ENCODE measurements at places on chromosomes 1 and 21.

- peaks cover 100% of the 10 kb centered on the region for H3K27me3 ChIP-seq
- no peak overlapping the region for H3K27ac ChIP-seq
- H3K4me3 ChIP-seq: peak overlapping the region; percentile 5
Measured at GRCh38 chr1:63324779-63325119, 2.4 kb downstream of the FOXD3 start.

DNA sequence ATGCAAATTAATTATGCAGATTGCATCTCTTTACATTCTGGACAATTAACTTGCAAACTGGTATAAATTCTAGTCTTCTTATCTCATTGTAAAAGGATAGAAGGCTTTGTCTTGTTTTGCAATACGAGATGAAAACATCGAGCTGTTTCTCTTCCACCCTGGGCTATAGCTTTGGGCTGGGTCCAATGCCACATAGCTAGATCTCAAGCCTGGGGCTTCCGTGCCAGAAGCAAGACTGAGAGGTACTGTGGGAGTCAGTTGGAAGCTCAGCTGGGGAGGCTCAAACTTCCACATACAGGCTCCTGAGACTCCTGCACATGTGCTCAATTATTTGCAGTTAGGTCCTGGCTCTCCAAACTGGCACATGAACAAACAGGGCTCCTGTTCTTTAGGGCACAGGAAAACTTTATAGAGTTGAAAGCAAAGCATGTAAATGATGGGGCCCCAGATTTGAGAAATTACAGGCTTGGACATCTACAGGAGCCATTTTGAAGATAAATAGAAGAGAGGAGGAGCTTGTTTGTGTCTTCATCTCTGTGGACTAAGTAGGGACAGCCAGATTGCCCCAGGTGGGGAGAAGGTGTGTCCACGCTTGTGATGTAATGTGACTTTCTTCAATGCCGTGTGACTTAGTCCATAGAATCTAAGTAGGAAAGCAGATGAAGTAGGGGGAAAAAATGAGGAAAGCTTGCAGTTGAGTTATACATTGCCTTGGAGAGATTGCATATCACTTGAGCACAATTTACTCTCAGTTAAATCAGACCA is 65.9 kb upstream of the SIPA1L2 start:
- no peak for DNase-seq
- H3K27me3 ChIP-seq: no peaks in the 10 kb centered on the region
- no peak overlapping the region for H3K27ac ChIP-seq

GRCh38 chr1:194931166-194931565 is 1677.1 kb downstream of the KCNT2 start:
- no peaks in the 10 kb centered on the region for H3K27me3 ChIP-seq
- H3K4me1 ChIP-seq: no peaks in the 10 kb centered on the region
- H3K36me3 ChIP-seq: no peaks in the 10 kb centered on the region
- DNase-seq: no peak
- no peak overlapping the region for H3K4me3 ChIP-seq
- no peak overlapping the region for H3K27ac ChIP-seq

DNA sequence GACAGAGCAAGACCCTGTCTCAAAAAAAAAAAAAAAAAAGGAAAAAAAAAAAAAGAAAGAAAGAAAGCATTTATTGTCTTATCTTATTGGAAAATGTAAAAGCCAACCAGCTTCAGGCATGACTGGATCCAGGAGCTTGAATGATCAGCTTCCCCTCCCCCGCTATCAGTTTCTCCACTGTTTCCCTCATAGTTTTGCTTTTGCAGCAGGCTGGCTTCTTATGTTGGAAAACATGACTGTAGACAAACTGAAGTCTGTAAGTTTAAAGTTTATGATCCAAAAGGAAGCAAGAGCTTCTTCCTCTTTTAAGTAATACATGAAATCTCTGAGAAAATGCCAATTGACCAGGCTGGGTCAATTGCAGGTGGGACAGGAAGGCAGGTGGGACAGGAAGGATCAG is 52.2 kb downstream of the FHAD1 start:
- H3K27me3 ChIP-seq: no peaks in the 10 kb centered on the region
- no peak overlapping the region for H3K27ac ChIP-seq
- no peaks in the 10 kb centered on the region for H3K4me1 ChIP-seq
- no peak for DNase-seq
- H3K4me3 ChIP-seq: no peak overlapping the region

GRCh38 chr1:243970077-243970476 is 81.0 kb upstream of the ZBTB18 start:
- no peaks in the 10 kb centered on the region for H3K36me3 ChIP-seq
- no peak overlapping the region for H3K27ac ChIP-seq
- no peak overlapping the region for H3K4me3 ChIP-seq
- no peak for DNase-seq

- DNase-seq: peak; percentile 62
- H3K27me3 ChIP-seq: no peaks in the 10 kb centered on the region
- H3K36me3 ChIP-seq: no peaks in the 10 kb centered on the region
Measured at GRCh38 chr1:41650028-41650880, 165.8 kb upstream of the EDN2 start.

GRCh38 chr1:221059506-221059905 is 180.3 kb downstream of the HLX start:
- no peaks in the 10 kb centered on the region for H3K36me3 ChIP-seq
- no peak overlapping the region for H3K4me3 ChIP-seq
- H3K27ac ChIP-seq: no peak overlapping the region

DNA sequence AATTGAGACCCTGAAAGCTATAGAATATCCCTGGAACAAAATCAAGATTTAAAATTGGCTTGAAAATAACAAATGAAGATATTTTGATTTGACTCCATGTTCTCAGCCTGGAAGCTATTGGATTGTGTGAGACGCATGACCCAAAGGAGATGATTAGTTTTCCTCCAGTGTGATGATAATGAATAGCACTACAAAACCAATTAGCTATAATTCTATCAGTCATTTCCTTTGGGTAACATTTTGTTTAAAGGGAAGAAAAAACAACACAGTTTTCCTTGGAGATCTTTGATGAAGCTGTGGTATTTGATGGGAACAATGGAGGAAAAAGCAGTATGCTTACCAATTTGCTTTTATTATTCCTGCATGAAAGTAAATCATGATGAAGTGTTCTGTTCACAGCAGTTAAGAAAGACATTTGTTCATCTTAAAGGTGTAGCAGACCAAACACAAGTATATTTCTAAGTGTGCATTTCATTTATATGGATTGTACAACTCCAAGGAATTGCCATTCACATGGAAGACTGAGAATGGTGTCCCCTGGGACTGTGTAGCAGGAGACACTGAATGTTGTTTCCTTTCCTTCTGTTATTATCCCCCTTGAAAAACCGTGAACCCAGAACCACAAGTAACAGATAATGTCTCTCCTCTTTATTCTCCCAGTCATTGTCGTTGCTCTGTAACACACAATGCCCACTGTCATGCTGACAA is 111.4 kb downstream of the CACHD1 start:
- no peak for DNase-seq
- no peak overlapping the region for H3K4me3 ChIP-seq

DNA sequence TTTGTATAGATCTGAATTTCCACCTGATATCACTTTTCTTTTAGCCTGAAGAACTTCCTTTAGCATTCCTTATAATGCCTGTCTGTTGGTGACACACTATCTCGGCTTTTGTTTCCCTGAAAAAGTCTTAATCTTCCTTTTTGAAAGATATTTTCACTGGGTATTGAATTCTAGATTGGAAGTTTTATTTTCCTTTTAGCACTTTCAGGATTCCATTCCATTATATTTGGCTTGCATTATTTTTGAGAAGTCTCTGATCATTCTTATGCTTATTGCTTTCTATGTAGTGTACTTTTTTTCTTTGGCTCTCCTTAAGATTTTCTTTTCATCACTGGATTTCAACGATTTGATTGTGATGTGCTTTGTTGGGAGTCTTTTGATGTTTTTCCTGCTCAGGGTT is 510.7 kb downstream of the RWDD3 start:
- H3K27me3 ChIP-seq: no peaks in the 10 kb centered on the region
- no peaks in the 10 kb centered on the region for H3K4me1 ChIP-seq
- H3K27ac ChIP-seq: no peak overlapping the region
- no peak for DNase-seq
- H3K36me3 ChIP-seq: no peaks in the 10 kb centered on the region
- no peak overlapping the region for H3K4me3 ChIP-seq

- no peaks in the 10 kb centered on the region for H3K27me3 ChIP-seq
- H3K4me3 ChIP-seq: no peak overlapping the region
- DNase-seq: no peak
- peaks cover 4% of the 10 kb centered on the region for H3K36me3 ChIP-seq
- no peak overlapping the region for H3K27ac ChIP-seq
Measured at GRCh38 chr1:65222340-65222940, 74.4 kb downstream of the AK4 start.

GRCh38 chr1:41586230-41586629 is 101.7 kb upstream of the EDN2 start:
- no peaks in the 10 kb centered on the region for H3K27me3 ChIP-seq
- H3K36me3 ChIP-seq: no peaks in the 10 kb centered on the region
- no peak overlapping the region for H3K27ac ChIP-seq
- no peak overlapping the region for H3K4me3 ChIP-seq

- H3K4me1 ChIP-seq: no peaks in the 10 kb centered on the region
- no peaks in the 10 kb centered on the region for H3K27me3 ChIP-seq
- DNase-seq: no peak
- no peak overlapping the region for H3K27ac ChIP-seq
Measured at GRCh38 chr1:230507666-230508402, 81.7 kb upstream of the PGBD5 start.

DNA sequence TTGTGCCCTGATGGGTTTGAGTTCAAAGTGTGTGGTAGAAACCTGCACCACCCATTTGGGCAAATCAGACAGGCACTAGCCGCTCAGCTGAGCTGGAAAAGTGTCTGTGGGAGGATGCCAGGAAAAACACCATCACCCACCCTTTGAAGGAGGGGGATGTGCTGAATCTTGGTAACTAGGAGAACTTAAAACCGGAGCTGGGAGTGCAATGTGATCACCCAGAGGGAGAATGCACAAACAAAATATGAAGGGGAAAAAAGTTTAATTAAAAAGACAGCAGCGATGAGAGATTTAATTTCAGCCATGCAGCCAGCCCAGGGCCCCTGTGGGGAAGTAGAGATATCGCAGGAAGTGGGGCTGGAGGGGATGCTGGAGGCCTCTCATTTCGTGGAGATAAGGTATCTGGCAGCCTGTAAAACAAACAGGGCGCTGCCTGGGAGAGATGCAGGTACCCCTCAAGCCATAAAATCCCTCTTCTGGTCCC is 86.8 kb upstream of the BCAR3 start:
- peaks cover 8% of the 10 kb centered on the region for H3K4me1 ChIP-seq
- peak overlapping the region; percentile 10 for H3K4me3 ChIP-seq
- H3K36me3 ChIP-seq: no peaks in the 10 kb centered on the region
- H3K27ac ChIP-seq: no peak overlapping the region
- no peak for DNase-seq

GRCh38 chr1:55636696-55637095 is 421.5 kb upstream of the USP24 start:
- no peak for DNase-seq
- H3K27ac ChIP-seq: no peak overlapping the region
- H3K4me1 ChIP-seq: no peaks in the 10 kb centered on the region

- no peaks in the 10 kb centered on the region for H3K4me1 ChIP-seq
- H3K27me3 ChIP-seq: no peaks in the 10 kb centered on the region
- no peaks in the 10 kb centered on the region for H3K36me3 ChIP-seq
- no peak for DNase-seq
Measured at GRCh38 chr1:79711001-79711431, 704.5 kb upstream of the ADGRL4 start.

All from heart left ventricle (tissue), 16 donors.